ENCODE measurements at places on chromosomes 2 and 18.

DNA sequence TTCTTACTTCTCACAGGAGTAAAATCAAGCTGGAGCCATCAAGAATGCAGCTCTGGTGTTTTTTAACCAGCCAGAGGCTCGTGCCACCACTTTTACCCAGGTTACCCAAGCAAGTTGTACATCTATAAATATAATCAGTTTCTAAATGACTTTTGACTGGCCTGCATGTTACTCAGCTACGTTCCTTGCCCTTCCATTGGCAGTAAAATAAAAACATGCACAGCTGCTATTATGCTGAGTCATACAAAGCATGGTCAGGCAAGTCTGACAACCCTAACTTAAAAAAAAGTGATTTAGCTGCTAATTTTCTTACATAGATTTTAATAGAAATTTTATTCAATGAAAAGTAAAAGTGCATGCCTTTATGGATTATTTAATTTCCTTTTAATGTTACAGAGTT is 111.7 kb upstream of the CSRNP3 start:
- no peak for DNase-seq

DNA sequence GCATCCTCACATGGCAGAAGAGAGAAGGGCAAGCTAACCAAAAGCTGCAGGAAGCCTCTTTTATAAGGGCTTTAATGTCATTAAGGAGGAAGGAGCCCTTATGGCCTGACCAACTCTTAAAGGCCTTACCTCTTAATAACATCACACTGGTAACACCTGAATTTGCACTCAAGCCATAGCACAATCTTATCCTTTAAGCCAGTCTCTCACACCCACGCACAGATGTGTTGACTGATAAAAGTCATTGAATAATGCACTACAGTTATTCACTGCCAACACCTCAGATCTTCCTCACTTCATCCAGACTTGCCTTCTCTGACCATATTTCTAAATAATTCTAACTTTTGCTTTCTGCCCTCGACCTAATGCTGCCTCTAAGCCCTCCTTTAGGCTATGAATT is 516.8 kb downstream of the ADCYAP1 start:
- DNase-seq, result no peak

GRCh38 chr2:126655500-126656430 is at the start of gene GYPC:
Gene GYPC (plus strand): TSS chr2:126656158. CDS start chr2:126656264, 106 bp downstream.
- DNase-seq, result no peak

GRCh38 chr2:2562867-2563266 is 231.8 kb upstream of the MYT1L start:
- DNase-seq, result no peak

- DNase-seq, result no peak
Measured at GRCh38 chr2:41764131-41764530, 283.7 kb upstream of the PKDCC start.

DNA sequence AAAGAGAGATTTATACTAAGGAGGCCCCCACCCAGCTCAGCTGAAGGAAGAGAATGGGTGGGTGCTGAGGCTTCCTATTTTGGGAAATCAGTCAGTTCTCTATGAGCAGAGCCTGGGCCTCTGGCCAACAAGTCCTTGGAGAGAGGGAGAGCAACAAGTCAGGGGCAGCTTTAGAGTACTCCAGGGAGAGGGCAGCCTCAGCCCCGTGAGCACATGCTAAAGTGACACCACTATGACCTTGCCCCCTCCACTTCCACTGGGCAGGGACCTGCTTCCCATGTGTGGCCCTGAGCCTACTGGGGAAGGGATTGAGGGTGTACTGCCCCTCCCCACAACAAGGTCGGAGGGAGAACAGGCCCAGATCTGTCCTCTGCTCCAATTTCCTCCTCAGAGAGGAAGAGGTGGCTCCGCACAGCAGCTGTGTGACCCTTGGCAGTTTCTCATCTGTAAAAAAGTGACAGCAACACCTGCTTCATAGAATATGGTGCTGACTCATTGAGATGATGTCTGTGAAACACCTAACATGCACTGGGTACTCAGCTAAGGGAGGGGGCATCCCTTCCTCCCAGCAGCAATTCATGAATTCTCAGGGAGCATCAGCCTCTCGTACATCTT is 72.9 kb downstream of the CLHC1 start:
- DNase-seq, result no peak

DNA sequence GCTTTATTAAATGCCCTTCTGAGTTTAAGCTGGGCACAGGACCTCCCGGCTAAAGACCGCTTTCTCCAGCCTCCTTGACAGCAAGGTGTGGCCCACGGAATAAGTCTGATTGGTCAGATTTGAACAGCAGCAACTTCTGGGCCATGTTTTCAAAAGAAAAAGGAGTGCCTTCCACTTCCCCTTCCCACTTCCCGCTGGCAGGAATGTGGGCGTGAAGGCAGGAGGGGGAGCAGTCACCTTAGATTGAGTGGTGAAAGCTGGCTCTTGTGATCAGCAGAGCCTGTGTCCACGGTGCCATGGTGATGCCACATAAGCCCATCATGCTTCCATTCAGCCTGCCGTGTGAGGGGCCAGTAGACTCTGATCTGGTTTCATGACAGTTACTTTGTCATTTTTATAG is 136.6 kb upstream of the GLI2 start:
- no peak for DNase-seq

DNA sequence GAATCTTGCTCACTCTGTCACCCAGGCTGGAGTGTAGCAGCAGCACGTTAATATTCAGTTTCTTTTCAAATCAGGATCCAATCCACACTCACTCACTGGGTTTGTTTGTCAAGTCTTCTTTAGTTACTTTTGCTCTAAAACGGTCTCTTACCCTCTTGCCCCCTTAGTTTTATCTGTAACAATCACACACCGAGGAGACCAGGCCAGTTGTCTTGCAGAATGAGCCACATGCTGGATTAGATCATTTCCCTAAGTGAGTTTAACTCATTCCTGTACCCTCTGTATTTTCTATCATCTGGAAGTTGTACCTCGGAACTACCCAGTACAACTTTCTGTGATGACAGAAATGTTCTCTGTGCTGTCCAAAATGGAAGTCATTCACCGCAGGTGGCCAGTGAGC is 20.7 kb upstream of the TOGARAM2 start:
- no peak for DNase-seq

- DNase-seq, result no peak
Measured at GRCh38 chr2:60053791-60054190, 499.7 kb downstream of the BCL11A start.

DNA sequence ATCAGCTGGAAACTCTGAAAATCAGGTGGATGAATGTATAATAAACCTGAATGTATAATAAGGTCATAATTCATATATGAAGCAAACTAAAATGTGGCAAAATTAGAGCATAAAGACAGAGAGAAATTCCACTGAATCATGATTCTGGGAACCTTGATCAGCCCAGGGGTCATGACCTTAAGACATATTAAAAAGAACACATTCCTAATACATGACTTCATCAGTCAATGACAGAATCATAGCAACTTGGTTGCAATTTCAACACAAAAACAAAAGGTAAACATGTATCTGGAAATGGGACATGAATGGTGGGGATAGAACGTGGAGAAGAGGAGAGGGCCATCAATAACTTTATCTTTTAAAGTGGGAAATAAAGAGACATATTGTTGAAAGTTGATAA is 17.6 kb downstream of the AFF3 start:
- DNase-seq, result no peak

GRCh38 chr2:58568901-58569300 is 327.8 kb upstream of the FANCL start:
- DNase-seq, result no peak

DNA sequence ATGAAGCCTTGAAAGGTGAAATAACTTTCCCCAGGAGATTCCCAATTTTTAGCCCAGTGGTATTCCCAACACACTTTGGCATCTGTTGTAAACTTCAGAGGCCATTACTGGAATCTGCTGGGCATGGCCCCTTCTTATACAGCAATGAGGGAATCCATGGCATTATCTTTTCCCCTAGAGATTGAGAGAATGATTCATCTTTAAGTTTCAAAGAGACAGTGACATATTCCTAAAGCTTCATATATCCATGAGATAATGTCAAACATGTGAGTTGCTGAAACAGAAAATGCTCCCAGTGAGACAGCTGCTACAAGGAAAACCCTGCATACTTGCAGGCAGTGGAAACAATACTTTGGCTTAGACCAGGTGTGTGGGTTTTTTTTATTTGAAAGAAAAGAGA is 51.1 kb upstream of the DLX2 start:
- DNase-seq, result no peak

GRCh38 chr18:39604836-39605235 is 2039.2 kb upstream of the CELF4 start:
- no peak for DNase-seq

GRCh38 chr2:21251216-21251980 is 127.6 kb downstream of the TDRD15 start:
- DNase-seq, result no peak

DNA sequence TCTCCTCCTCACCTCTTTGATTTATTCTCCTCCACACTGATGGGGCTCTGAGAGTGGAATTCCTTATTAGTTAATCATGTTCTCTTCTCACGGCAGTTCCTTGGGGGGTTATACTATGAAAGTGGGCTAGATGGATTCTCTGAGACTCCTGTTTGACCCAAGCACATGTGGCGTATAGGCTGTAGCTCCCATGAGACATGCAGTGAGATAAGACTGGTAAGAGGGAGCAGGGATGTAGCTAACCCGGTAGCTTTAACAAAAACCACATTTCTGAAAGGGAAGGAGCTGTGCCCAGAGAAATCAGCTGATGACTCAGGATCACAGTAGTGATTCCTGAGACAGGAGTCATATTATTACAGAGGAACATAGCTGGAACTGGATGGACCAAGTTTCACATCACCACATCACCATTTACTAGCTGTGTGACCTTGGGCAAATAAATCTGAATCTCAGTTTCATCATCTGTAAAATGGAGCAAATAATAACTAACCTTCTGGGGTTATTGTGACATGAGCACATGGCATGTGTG is 82.9 kb downstream of the CRIM1 start:
- no peak for DNase-seq

- DNase-seq, result no peak
Measured at GRCh38 chr2:30588994-30589393, 141.9 kb downstream of the LCLAT1 start.

- no peak for DNase-seq
Measured at GRCh38 chr18:63206433-63207142, 113.0 kb downstream of the BCL2 start.

GRCh38 chr2:108079736-108080135 is 93.4 kb downstream of the SLC5A7 start:
- no peak for DNase-seq

GRCh38 chr2:111127351-111127750 is 6.6 kb downstream of the BCL2L11 start:
- no peak for DNase-seq

DNA sequence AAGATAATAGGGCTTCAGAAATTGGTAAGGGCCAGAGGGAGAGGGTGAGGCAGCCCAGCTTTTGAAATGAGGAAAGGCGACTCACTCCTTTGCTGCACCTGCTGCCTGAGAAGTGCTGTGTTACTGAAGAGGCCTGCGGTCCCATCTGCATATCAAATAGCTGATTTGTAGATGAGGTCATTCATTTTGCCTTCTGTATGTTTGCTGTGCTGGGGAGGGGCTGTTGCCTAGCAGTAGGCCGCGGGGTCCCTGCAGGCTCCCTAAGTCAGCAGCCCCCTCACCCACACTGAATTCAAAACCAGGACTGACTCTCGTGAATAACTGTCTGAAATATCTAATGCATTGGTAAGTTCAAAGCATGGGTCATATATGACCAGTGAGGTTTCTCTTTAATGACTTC is 377.2 kb downstream of the SOX11 start:
- DNase-seq, result no peak

DNA sequence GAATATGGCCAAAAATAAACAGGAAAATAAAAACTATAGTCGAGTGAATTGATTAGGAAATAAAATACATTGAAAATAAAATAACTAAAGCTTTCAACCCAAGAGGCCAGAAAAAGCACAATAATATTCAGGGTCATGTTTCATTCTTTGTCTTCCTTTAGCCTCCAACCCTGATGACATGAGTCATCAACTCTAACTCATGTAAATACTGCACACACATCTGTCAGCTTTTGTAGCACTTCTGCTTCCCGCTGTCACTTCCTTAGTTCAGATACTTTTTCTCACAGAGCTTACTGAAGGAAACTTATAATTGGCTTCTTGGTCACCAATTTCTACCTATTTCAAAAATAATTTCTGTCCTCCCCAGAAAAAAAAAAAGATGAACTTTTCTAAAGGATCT is 112.8 kb downstream of the UPP2 start:
- DNase-seq, result no peak

DNA sequence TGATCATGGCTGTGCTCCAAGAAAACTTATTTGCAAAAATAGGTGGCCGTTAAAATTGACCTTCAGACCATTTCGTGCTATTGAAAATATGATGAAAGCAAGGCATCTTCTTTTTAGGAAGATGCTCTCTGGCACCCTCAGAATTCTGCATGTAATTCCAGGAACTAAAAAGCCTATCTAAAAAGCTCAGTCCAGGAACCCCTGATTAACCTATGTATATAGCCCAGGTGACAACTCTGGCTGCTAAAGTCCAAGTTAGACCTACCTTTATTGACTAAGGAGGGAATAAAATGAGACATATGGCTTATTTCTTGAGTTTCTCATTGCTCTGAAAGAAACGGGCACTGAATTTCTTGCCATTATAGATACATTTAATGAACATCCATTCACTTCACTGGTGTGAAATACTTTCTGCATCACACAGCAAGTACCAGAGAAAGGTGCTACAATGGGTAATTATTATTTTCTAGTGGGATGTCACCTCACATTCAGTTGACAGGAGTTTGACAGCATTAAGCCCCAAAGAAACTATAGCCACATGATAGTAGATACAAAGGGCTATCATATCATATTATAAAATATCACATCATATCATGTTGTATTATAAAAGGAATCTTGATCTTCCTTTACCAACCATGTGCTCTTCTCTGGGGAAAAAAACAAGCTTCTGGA is 83.8 kb downstream of the EPHA4 start:
- no peak for DNase-seq

GRCh38 chr2:151845481-151845880 is 17.3 kb upstream of the ARL5A start:
- no peak for DNase-seq

DNA sequence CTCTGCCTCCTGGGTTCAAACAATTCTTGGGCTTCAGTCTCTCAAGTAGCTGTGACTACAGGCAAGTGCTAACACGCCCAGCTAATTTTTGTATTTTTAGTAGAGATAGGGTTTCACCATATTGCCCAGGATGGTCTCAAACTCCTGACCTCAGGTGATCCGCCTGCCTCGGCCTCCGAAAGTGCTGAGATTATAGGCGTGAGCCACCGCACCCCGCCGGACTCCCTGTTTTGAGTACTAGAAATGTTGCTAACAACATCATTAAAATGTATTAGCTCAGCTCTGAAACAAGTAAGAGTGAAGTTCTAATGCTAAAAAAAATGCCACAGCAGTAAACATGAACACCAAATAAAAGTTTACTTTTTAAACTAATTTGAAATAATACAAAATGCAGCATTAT is 937.7 kb downstream of the CPS1 start:
- no peak for DNase-seq

DNA sequence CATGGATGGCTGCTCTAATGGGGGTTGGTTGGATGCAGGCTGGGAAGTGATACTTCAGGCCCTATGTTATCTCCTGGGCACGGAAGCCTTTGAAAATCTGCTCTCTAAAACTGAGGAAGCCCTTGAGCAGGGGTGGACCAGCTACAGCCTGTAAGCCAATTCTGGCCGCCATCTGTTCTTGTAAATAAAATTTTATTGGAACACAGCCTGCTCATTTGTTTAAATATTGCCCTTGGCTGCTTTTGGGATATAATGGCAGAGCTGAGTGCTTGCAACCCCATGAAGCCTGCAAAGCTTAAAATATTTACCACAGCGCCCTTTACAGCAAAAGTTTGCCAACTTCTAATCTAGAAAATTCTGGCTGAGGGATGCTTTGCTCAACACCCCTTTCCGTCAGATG is 11.9 kb upstream of the IGFBP2 start:
- DNase-seq, result no peak

Measured in posterior cingulate gyrus (tissue), 11 donors.